ENCODE measurements at places on chromosomes 11 and 22.

- DNase-seq = no peak
Observed at GRCh38 chr22:49152127-49152938, 675.3 kb downstream of the BRD1 start.

GRCh38 chr11:71440021-71440755 is 8.0 kb downstream of the DHCR7 start:
- no peak for DNase-seq

DNA sequence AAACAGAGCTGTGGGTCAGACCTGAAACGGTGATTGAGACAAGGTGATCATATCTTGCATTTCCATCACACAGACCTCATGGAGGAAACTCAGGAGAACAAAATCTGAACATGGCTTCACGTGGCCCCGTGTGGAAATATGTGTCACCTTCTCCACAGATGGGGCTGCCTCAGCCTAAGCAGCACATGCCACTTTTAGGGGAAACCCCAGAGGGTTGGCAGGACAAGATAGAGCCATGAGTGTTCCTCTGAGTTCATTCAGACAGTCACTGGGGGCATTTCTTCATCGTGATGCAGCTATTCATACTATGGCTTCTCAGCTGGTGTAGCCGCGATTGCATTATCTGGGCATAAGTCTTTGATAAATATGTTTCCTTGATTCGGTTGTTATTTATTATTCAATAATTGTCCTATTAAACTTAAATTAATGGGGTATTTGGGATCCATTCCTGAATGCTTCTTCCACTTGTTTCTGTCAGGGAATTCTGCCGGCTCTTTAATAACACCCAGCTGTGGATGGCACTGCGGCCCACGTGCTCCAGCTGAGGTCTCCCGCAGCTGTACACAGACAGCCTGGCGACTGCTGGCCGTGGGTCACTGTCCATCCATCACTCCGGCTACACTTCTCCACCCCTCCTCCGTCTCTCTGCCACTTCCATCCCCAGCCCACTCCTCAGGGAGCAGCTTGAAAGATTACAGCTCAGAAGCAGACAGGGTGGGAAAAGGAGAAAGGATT is 485.1 kb downstream of the OPCML start:
- no peak for DNase-seq

- DNase-seq = no peak
Observed at GRCh38 chr22:49423125-49423650, 404.5 kb downstream of the BRD1 start.

GRCh38 chr11:8006349-8006977 is 19.3 kb downstream of the EIF3F start:
- DNase-seq = peak; percentile 62

GRCh38 chr11:127471662-127472061 is 471.1 kb upstream of the KIRREL3 start:
- no peak for DNase-seq

GRCh38 chr11:83583757-83584366 is 297.7 kb upstream of the CCDC90B start:
- DNase-seq = peak; percentile 57

- no peak for DNase-seq
Observed at GRCh38 chr11:130531061-130531460, 82.6 kb downstream of the ADAMTS15 start.

- DNase-seq = peak; percentile 71
Observed at GRCh38 chr22:50169774-50170341, 673 bp upstream of the PANX2 start.

DNA sequence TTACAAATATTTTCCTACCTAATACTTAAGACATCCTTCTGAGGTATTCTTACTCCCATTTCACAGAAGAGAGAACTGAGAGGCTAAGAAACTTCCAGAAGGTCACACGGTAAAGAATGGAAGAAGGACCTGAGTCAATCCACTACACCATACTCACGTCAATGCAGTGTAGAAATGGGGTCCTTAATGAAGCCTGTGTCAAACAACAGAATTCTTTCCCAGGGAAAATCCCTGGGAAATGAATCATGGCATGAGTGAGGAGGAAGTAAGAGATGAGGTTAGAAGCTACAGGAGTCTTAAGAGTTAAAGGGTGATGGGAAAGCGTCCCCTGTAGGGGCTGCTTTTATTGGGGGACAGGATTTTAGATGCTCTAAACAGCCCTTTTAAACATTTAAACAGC is 147.9 kb downstream of the C11orf91 start:
- no peak for DNase-seq

GRCh38 chr11:128503245-128503991 is 83.9 kb downstream of the ETS1 start:
- no peak for DNase-seq

- DNase-seq = no peak
Observed at GRCh38 chr11:75105462-75105925, 8.8 kb upstream of the OR2AT4 start.

DNA sequence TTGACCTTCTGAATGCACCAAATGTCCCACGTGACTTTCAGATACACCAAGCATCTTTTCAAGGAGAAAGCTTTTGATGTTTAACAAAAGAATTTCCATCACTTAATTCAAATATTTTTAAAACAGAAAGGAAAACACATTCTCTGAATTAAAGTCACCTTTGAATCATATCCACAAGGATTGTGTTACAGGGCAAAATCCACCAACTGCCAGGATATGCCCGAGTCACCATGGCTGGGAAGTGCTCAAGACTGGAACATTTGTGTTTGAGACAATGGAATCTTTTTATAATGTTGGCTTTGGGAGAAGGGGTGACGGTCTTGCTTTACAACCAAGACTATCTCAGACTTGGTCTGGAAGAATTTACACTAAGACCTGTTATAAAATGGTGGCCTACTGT is 40.8 kb downstream of the BID start:
- DNase-seq = no peak

- DNase-seq = no peak
Observed at GRCh38 chr11:9687711-9688477, 24.0 kb downstream of the SWAP70 start.

DNA sequence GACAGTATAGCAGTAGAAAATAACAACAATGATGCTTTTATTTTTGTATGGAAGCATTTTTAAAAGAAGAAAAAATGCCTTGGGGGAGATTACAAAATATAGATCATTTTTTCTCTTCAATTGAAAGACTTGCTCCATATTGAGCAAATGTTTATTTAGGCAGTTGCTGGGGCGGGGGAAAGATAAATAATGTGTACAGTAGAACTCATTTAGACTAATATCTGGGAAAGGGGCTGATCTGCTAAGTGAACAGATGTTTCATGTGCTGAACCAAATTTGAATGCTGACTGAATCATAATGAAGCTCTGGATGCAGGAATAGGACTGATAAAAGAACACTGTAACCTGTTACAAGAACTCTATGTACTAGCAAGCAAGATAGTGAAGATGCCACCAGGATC is 457.1 kb upstream of the TENM4 start:
- no peak for DNase-seq
